Activated CD8-positive, alpha-beta memory T cell treated with anti-CD3 and anti-CD28 coated beads, Interleukin-2, amount 50 U/mL, for 4 hours (primary cell): ENCODE measurements at places on chromosomes 11 and 22.

GRCh38 chr11:127600674-127601073 lies 600.1 kb upstream of the KIRREL3 start:
- DNase-seq, result no peak

DNA sequence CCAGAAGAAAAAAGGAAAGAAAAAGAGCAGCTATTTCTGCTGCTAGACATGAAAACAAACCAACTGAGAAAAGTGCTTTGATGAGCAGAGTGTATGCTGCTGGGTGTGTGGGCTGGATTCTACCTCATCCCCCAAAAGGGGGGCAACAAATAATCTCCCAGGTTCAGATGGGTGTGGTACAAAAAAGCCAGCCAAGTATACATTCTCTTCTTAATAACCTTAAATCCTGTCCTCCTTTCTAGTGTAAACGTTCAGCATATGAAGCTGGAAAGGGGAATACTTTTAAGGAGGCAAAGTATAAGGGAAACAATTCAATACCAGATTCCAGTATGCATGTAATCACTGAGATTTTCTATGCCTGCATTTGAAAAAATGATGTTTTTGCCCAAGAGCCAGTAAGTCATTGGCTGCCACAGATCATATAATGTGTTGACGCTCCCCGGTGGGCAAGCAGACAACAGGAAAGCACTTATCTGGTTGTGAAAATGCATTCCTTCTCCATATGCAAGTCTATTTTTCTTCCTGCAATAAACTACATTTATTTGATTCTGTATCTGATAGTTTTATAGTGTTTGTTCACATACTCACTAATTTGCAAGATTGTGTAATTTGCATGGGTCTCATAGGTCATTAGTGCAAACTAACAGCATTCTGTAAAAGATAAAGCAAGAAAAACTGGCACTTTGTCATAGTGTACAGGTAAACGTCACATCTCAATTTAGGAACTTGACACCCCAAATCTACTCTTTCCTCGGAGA lies 201.1 kb downstream of the CADM1 start:
- no peak for DNase-seq

DNA sequence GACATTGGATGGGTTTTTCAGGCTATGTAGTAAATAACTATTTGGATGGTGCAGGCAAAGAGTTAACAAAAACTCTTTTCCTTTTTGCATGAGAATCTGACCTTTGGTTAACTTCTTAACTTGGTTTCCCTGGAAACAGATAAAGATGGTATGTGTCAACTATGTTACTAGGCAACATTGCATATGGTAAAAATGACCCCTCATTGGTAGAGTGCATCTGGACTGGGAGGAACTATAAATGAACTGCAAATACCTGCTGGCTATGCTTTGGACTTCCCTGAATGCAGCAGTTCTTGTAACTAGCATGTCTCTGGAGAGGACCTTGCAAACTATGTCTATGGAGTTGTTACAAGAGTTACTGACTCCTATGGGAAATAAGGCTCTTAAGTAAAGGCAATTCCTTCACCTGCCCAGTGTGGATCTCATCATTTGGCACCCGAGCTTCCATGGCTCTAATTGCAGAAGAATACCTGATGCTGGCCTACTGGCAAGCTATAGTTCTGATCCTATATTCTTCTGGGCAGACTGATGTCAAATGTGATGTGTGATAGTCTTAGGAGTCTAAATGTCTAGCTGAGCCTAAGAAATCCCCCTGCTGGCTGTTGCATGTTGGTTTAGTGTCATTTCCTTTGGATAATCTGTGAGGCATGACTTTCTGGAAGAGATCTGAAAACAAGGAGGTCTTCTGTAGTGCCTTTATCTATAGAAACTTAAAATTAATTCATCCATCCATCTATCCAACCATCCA lies 126.7 kb upstream of the MTMR2 start:
- no peak for DNase-seq

- no peak for DNase-seq
These were observed 69.0 kb upstream of the ZBED5 start for GRCh38 chr11:10926801-10927211.

DNA sequence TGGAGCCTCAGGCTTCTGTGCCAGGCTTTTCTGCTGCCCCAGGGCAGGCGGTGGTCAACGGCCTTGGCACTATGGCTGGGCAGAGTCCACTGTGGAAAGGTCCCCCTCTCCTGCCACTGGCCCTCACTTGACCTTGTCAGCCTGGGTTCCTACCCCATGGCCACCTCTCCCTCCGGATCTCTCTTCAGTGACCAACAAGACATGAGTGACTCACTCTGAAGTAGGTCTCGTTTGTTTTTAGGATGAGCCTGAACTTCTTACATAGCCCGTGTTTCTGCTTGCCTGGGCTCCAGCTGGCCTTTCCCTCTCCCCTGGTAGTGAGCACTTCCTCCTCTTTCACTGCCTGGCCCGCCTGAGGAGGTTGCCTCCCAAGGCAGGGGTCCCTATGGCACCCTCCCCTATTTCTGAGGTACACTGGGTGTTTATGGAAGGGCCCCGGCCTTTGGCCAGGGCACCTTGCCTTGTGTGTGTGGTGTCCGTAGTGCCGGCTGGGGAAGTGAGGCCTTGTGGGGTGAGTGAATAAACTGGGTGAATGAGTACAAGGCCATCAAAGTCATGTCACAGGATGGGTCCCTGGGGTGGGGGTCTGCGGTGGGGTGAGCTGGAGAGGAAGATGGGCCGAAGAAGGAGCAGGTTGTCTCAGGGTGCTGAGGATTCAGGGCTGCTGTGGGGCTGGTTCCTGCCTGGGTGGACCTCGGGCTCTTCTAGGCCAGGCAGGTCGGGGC lies 5.0 kb downstream of the SHANK3 start:
- peak; percentile 10 for DNase-seq

DNA sequence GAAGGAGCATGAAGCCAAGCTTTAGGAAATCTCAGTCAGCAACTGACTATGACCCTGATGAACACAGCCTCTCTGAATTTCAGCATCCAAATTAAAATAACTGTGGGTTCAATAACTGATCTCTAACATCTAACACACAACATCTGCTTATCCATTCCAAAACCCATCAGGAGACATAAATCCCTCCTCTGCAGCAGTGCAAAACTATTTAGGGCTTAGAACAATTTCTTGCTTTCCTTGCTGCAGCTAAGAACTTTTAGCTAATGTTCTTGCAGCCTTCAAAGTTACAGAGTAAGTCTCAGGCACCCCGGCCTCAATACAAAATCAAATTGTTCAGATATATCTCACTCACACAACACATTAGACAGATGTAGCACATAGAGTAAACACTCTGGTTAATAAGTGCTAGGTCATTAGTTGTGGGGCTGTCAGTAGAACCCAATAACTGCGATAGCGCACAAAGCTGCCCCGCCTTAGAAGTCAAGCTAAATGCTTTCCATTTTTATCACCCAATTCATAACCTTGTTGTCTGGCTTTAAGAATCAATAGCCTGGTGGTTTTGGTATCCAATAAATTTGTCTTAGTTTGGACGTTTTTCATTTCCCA lies 139.6 kb downstream of the LARGE1 start:
- DNase-seq, result no peak

GRCh38 chr11:121894581-121894980 lies 221.4 kb downstream of the BLID start:
- DNase-seq, result no peak

DNA sequence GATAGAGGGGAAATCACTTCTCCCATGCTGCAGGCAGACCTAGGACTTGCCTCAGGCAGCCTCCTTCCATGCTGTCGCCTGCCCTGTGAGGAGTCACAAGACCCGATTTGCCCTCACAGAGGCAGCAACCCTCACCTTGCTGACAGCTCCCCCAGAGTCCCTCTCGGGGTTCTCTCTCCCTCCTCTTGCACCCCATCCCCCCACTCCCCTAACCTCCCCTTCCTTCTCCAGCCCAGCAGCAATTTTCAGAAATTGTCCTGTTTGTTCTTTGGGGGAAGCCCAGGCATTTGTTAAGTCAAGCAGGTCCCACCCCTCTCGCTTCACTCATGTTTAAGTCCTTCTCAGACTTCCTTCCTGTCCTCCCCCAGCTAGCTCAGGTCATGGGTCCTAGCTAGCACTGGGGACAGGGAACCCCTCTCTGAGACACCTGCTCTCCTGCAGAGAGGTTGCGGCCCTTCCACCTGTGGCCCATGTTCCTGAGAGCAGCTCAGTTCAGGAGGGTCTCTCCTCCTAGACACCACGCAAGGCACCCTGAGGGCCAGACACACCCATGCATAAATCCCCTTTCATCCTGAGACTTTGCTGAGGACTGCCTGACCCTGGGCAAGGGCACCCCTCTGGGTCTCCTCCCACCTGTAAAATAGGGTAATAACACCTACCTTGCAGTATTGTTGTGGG lies 6.3 kb upstream of the FXYD2 start:
- no peak for DNase-seq

DNA sequence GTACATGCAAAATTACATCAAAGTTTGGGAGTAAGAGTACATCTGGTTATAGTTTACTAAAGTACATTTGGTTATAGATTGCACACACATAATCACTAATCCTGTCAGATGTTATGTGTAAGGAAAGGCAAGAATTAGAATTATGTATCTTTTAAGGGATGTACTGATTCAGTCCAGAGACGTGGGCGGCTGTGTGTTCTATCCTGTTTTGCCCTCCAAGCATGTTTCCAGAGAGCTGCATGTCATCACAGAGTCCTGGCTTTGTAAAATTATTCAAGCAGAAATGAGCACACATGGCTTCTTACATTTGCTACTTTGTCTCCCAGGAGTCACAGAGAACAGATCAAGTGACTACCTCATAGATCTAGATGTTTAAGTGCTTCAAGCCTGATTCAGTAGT lies 33.2 kb upstream of the CEP126 start:
- DNase-seq, result no peak

- no peak for DNase-seq
These were observed 21.4 kb downstream of the GTPBP1 start for GRCh38 chr22:38727123-38727522.

DNA sequence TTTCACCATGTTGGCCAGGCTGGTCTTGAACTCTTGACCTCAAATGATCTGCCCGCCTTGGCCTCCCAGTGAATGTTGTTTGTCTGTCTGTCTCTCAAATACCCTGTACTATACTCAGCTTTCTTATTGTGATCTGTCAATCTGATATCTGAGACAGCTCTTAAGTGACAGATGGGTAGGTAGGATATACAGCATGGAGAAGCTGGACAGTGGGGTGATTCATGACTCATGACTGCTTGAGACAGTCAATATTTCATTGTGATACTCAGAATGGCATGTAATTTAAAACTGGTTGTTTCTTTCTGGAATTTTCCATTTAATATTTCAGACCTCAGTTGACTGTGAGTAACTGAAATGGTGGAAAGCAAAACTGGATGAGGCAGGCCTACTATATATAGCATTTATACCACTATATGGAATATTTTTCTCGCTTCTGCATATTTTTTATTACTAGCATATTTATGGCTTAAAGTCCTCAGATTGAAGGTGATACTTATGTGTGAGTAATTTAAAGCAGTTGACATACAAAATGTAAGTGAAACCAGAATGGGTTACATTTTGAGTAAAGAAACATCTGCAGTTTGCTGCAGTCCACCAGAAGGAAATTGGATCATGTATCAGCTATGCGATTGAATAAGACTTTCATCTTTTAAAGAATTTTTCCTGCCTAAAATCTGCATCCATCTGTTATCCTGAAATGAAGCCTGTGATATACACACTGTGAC lies 22.3 kb downstream of the ARHGAP42 start:
- no peak for DNase-seq

DNA sequence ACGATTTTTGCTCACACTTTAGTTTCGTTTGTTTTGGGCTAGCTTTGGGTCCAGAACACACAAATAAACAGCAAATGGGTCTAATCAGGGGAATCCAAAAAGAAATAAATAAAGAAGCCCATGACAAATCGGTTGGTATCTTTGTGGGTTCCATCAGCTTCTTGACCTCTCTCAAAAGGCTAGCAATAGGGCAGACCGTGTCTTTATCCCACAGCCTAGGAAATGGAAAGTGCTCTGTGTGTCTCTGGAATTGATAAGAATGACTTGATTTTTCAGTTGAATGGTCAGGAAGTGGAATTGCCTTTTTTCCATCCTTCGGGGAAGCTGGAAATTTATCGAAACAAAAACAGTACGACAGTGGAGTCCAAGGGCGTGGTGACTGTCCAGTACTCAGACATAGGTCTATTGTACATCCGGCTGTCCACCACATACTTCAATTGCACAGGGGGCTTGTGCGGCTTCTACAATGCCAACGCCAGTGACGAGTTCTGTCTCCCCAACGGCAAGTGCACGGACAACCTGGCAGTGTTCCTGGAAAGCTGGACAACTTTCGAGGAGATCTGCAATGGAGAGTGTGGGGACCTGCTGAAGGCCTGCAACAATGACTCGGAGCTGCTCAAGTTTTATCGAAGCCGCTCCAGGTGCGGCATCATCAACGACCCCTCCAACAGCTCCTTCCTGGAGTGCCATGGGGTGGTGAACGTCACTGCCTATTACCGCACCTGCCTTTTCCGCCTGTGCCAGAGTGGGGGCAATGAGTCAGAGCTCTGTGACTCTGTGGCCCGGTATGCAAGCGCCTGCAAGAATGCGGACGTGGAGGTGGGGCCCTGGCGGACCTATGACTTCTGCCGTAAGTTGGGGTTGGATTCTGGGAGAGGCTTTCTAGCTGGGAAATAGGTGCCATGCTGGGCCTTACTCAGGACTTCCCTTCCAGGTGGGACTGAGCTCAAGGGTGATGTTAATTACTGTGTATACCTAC lies 28.6 kb downstream of the TECTA start:
- no peak for DNase-seq

DNA sequence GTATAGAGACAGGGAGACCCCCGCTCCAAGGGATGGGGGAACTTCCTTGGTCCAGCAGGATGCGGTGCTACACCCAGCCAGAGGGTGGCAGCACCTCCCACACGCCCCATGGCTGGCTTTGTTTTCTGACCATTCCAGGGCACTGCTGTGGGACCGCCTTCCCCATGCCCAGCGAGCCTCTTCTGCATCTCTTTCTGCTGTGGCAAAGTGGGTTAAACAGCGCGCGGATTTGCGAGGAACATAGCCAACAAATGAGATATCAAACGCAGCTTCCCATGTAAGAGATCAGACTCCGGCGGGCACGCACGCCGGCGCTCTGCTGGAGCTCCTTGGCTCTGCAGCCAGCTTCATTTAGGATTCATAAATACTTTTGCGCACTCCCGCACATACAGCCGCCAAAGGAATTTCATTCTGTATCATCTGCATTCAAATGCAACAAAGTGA lies 485.8 kb upstream of the CADM1 start:
- no peak for DNase-seq
